Activated CD8-positive, alpha-beta T cell treated with anti-CD3 and anti-CD28 coated beads, Interleukin-2, amount 10 ng/mL, durations not matched to agents 7 days and 5 days (primary cell): ENCODE measurements at places on chromosomes 16 and 17.
A peak's percentile ranks its signal among the peaks of the same experiment; 100 is the strongest.

GRCh38 chr16:13568803-13569202 lies 351.2 kb upstream of the ERCC4 start:
- no peak overlapping the region for H3K4me3 ChIP-seq
- no peaks in the 10 kb centered on the region for H3K36me3 ChIP-seq
- no peak for DNase-seq
- H3K27ac ChIP-seq, result no peak overlapping the region

DNA sequence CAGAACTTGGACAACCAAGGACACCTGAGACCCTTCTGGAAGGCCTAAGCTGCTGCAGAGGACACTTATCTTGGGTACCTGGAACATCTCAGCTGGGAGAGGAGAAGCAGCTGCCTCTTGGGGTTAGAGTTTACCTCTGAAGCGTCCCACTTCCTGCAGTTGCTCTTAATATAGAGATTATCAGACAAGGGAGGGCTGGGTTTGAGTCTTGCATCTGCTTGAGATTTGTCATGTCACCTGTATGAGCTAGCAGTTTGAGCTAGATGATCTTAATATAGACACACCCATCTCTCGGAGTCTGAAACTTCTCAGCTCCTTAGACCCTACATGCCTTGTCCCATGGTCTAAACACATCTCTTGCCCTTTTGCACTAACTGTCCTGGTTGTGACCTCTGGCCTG lies 93.1 kb upstream of the CCL1 start:
- H3K4me1 ChIP-seq, result no peaks in the 10 kb centered on the region
- no peak overlapping the region for H3K27ac ChIP-seq
- peaks cover 32% of the 10 kb centered on the region for H3K27me3 ChIP-seq
- H3K4me3 ChIP-seq, result no peak overlapping the region
- no peak for DNase-seq
- H3K36me3 ChIP-seq, result no peaks in the 10 kb centered on the region

DNA sequence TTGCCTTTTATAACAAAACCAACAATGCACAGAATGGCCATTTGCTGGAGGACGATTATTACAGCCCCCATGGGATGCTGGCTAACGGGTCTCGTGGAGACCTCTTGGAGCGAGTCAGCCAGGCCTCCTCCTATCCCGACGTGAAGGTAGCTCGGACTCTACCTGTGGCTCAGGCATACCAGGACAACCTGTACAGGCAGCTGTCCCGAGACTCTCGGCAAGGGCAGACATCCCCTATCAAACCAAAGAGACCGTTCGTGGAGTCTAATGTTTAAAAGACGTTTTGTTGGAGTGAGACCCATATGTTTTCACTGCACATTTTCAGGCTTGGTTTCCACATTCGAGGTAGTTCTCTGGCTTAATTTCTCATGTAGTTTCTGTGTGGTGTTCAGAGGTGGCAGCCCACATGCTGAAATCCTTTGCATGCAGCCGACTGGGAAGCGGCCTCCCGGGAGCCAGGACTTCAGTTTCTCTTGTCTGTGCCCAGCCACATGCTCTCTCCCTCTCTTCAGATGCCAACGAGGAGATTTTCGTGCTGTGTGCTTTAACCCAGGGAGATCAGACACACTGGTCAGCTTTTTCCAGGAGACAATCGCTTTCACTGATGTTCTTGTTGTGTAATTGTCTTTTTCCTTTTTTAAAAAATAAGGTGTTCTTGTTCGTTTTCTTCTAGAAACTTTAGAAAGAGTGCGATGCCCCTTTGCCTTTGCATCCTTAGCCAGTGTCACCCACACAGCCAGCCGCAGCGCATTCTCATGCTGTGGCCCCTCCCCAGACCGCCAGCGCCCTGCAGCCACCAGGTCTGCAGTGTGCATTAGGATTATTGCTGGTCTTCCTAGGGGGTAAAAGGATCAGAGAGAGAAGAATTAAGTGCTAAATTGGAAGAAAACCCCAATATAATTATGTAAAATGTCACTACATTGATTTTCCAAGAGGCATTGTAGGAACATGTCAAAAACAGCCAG lies 24.1 kb downstream of the CYB561 start:
- no peak overlapping the region for H3K4me3 ChIP-seq
- peaks cover 44% of the 10 kb centered on the region for H3K4me1 ChIP-seq
- H3K27me3 ChIP-seq, result peaks cover 2% of the 10 kb centered on the region
- DNase-seq, result no peak
- no peaks in the 10 kb centered on the region for H3K36me3 ChIP-seq

DNA sequence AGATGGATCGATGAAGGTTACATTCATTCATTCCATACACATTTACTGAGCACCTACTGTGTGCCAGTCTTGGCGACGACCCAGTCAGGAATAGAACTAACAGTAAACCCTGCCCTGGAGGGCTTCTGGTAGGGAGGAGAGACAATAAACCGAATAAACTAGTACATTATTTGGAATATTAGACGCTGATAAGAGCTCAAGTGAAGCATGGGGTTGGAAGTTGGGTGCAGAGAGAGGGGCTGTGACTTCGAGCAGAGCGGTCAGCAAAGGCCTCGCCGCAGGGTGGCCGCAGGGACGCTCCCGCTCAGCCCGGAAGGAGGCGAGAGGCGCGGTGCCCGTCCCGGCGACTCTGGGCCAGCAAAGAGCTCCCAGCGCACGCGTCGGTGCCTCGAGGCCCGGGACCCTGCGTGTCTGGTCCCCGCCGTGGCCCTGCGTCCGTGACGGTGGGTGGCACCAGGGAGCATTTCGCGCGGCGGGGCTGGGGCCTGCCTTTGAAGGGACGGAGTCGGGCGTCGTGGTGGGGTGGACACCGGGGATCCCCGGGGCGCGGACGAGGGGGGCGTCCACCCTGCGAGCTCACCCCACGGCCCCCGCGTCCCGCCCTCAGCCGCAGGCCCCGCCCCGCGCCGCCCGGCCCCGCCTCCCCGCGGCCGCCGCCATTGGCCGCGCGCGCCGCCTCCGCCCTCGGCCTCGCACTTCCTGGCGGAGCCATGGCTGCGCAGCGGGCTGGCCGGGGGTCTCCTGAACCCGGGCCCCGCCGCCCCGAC lies at the start of gene KLHL36:
Gene KLHL36, plus strand, starts transcription at position 684 of the 767 bp plus-strand sequence. CDS start 2,357 bp downstream, outside the sequence.
- H3K36me3 ChIP-seq, result peaks cover 27% of the 10 kb centered on the region
- peak; percentile 66 for DNase-seq
- H3K4me3 ChIP-seq, result peak within 1 kb of the TSS; percentile 72

- no peaks in the 10 kb centered on the region for H3K27me3 ChIP-seq
- DNase-seq, result no peak
- H3K4me1 ChIP-seq, result peaks cover 46% of the 10 kb centered on the region
- peaks cover 76% of the 10 kb centered on the region for H3K36me3 ChIP-seq
Measured at GRCh38 chr17:64055183-64056142, 35.0 kb upstream of the ICAM2 start.

DNA sequence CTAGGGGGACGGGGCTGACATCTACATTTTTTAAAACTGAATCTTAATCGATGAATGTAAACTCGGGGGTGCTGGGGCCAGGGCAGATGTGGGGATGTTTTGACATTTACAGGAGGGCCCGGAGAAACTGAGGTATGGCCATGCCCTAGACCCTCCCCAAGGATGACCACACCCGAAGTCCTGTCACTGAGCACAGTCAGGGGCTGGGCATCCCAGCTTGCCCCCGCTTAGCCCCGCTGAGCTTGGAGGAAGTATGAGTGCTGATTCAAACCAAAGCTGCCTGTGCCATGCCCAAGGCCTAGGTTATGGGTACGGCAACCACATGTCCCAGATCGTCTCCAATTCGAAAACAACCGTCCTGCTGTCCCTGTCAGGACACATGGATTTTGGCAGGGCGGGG lies 21.4 kb downstream of the ADAM11 start:
- DNase-seq, result no peak
- H3K27ac ChIP-seq, result no peak overlapping the region
- peaks cover 12% of the 10 kb centered on the region for H3K4me1 ChIP-seq
- H3K4me3 ChIP-seq, result no peak overlapping the region
- H3K36me3 ChIP-seq, result no peaks in the 10 kb centered on the region

GRCh38 chr16:10839279-10839666 lies 20.7 kb upstream of the TVP23A start:
- H3K4me1 ChIP-seq, result no peaks in the 10 kb centered on the region
- no peak overlapping the region for H3K27ac ChIP-seq
- no peaks in the 10 kb centered on the region for H3K36me3 ChIP-seq
- H3K27me3 ChIP-seq, result peaks cover 19% of the 10 kb centered on the region
- DNase-seq, result no peak

GRCh38 chr17:12790249-12791106 lies 1.2 kb downstream of the ARHGAP44 start:
- H3K4me1 ChIP-seq, result peaks cover 6% of the 10 kb centered on the region
- H3K36me3 ChIP-seq, result no peaks in the 10 kb centered on the region
- H3K27ac ChIP-seq, result no peak overlapping the region
- DNase-seq, result no peak
- peaks cover 22% of the 10 kb centered on the region for H3K27me3 ChIP-seq
- peak overlapping the region; percentile 54 for H3K4me3 ChIP-seq

GRCh38 chr16:84718-85406 lies 6.8 kb downstream of the MPG start:
- H3K4me1 ChIP-seq, result peaks cover 35% of the 10 kb centered on the region
- no peaks in the 10 kb centered on the region for H3K27me3 ChIP-seq
- peak; percentile 79 for DNase-seq
- peak overlapping the region; percentile 89 for H3K27ac ChIP-seq
- H3K36me3 ChIP-seq, result peaks cover 39% of the 10 kb centered on the region
- peak overlapping the region; percentile 37 for H3K4me3 ChIP-seq

- H3K4me3 ChIP-seq, result no peak overlapping the region
- no peak for DNase-seq
- peaks cover 4% of the 10 kb centered on the region for H3K27me3 ChIP-seq
- H3K4me1 ChIP-seq, result no peaks in the 10 kb centered on the region
Measured at GRCh38 chr16:10598157-10598556, 17.8 kb upstream of the EMP2 start.

DNA sequence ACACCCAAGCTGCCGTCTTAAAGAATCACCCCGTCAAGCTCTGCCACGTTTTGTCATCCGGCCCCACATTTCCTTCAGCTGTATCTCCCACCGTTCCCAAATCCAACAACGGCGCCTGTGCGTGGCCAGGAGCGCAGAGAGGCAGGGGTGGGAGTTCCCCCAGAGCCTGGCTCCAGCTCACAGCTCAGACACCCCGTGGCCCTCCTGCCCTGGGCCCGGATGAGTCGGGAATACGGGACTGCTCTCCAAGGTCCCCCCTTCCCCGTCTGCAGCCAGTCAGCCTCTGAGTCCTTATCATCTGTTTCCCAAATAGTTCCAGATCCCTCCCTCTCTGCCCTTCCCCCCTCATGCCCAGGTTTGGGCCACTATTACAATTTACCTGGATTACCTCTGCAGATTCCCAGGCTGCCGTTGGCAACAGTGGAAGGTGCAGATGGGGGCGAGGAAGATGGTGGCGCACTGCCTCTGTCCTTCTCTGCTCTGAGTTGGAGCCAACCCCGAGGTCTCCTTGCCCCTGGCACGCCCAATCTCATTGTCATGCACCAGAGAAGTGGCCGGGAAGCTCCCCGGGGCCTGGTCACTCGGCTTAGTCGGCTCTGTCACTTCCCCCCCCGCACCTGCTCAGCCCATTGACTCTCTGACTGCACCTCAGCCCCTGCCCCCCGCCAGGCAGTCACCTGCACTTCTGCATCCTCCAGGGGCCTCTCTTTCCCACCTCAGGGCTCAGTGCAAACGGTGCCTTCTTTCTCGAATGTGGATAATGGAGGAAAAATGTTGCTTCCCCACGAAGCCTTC lies 18.3 kb upstream of the RPTOR start:
- no peak overlapping the region for H3K27ac ChIP-seq
- H3K27me3 ChIP-seq, result peaks cover 20% of the 10 kb centered on the region
- H3K36me3 ChIP-seq, result no peaks in the 10 kb centered on the region
- H3K4me1 ChIP-seq, result no peaks in the 10 kb centered on the region

- no peaks in the 10 kb centered on the region for H3K4me1 ChIP-seq
- H3K27me3 ChIP-seq, result no peaks in the 10 kb centered on the region
- no peak overlapping the region for H3K27ac ChIP-seq
- no peaks in the 10 kb centered on the region for H3K36me3 ChIP-seq
- no peak overlapping the region for H3K4me3 ChIP-seq
Measured at GRCh38 chr17:33776903-33777302, 478.2 kb upstream of the CCL2 start.

- H3K27ac ChIP-seq, result peak overlapping the region; percentile 25
- H3K4me3 ChIP-seq, result no peak overlapping the region
Measured at GRCh38 chr17:2689411-2690164, 22.0 kb downstream of the CLUH start.

GRCh38 chr16:85571563-85571812 lies 41.6 kb upstream of the GSE1 start:
- H3K4me1 ChIP-seq, result peaks cover 58% of the 10 kb centered on the region
- peak overlapping the region; percentile 74 for H3K4me3 ChIP-seq
- DNase-seq, result no peak
- H3K27ac ChIP-seq, result peak overlapping the region; percentile 81

DNA sequence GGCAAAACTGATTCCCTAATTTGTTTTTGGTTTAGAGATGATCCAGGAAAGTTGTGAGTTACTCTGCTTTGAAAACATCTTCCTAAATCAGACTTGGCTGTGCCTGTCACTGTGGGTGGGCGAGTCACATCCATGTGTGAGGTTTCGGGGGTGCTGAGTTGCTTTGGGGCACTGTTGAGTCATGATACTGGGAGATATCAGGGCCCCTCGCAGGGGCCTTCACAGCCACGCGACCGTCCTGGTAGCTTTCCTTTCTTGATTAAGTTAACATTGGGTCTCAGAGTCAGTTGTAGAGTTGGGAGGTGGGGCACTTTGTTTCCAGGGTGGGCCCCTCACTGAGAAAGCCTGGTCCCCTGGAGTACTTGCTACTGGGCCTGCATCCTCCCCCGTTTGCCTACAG lies 58.3 kb upstream of the LGALS9 start:
- peak; percentile 40 for DNase-seq
- H3K27me3 ChIP-seq, result no peaks in the 10 kb centered on the region
- H3K4me1 ChIP-seq, result peaks cover 79% of the 10 kb centered on the region
- no peak overlapping the region for H3K4me3 ChIP-seq

- peaks cover 17% of the 10 kb centered on the region for H3K4me1 ChIP-seq
- H3K36me3 ChIP-seq, result peaks cover 23% of the 10 kb centered on the region
- no peak overlapping the region for H3K27ac ChIP-seq
Measured at GRCh38 chr17:81245665-81246342, 6.7 kb downstream of the NDUFAF8 start.
